Activated T-helper 17 cell treated with anti-CD3 and anti-CD28 coated beads, Interleukin-2, amount 50 U/mL, for 72 hours (primary cell): ENCODE measurements at places on chromosomes 13 and 19. TPM values are rescaled to one million over a fixed set of nuclear protein-coding genes. Genes with fewer than 3 reads are reported as not detected.

DNA sequence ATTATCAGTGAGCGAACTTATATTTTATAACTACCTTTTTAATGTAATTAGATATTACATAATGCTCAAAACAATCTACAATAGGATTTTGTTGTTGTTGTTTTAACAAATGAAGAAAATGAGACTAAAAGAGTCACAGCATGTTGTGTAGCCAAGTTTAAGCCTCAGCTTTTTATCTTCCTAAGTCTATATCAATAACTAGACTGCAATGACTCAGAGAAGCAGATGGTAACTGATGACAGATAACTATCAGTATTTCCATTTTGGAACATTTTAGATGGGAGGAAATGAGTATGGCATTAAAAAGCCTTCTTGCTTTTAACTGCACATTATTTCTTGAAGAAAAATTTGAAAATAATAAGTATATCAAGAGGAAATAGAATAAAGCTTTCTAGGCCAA is 825.2 kb downstream of the SLITRK1 start:
- H3K36me3 ChIP-seq: no peaks in the 10 kb centered on the region
- ATAC-seq: no peak
- H3K4me3 ChIP-seq: no peak overlapping the region
- H3K27ac ChIP-seq: no peak overlapping the region

DNA sequence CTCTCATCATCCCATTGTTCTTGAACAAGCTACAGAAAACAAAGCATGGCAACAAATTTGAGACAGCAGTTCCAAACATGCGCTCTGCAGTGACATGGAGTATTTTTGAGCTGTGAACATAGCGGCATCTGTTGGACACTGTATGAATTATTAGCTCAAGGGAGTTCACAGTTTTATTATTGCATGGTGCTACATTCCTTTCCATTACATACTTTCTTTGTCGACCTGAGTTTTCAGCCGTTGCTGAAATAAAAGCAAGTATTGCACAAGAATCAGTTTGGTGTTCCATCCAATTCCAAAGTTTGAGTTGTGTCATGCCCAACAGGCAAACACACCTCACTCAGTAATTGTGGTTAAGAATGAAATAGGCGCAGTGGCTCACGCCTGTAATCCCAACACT is 30.1 kb upstream of the METTL21C start:
- H3K36me3 ChIP-seq: no peaks in the 10 kb centered on the region
- no peak for ATAC-seq
- H3K4me3 ChIP-seq: no peak overlapping the region
- H3K27ac ChIP-seq: no peak overlapping the region
- no peaks in the 10 kb centered on the region for H3K27me3 ChIP-seq
- peaks cover 4% of the 10 kb centered on the region for H3K4me1 ChIP-seq

DNA sequence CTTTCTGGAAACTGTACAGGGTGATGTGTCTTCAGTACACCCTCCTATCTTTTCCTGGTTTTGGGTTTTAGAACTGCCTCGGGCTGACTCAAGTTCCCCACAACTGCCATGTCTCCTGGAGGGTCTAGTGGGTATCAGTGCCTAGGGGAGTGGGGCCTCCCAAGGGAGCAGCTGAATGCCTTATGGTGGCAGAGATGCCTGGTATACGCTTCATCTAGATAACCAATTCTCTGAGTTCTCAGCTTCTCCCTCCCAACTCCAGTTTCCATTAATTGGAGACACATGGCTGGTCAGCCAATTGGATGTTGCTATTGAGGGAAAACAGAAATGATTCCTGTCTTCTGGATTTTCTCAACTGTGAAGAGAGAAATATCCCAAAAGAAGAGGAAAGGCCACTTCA is 12.8 kb downstream of the ZNF439 start:
- no peak for ATAC-seq
- no peaks in the 10 kb centered on the region for H3K27me3 ChIP-seq
- H3K4me3 ChIP-seq: no peak overlapping the region
- peaks cover 37% of the 10 kb centered on the region for H3K36me3 ChIP-seq
- no peak overlapping the region for H3K27ac ChIP-seq

DNA sequence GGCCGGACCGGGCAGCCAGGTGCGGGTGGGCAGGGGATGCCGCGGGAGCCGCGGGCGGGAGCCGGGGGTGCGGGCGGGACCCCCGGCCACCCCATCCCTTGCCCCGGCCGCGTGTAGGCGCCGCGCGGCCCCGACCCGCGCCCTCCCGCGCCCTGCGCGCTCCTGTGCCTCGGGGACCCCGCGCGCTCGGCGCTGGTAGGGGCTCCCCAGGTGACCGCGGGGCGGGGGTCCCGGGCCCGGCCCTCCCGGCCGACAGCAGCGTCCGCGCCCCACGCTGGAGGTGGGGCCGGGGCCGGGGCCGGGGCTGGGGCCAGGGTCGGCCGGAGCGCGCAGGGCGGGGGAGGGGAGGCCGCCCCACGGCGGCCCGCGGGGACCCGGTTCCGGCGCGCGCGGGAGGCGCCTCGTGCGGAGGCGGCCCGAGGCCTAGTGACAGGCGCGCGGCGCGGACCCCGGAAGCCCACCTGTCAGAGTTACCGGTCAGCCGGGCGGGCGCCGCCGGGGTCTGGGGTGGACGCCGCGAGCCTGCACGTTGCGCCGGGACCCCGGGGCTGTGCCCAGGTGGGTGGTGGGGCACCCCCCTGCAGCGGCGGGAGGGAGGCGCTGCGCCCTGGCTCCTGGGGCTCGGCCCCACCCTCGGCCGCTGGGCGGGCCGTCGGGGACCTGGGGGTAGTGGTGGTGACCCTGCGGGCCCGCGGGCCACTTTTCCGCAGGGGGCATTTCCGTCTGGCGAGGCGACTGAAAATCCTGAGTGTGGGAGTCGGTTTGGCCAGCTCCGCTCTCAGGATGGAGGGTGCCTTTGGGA is 518 bp downstream of the TFDP1 start:
- no peaks in the 10 kb centered on the region for H3K27me3 ChIP-seq
- ATAC-seq: peak; percentile 31
- peaks cover 45% of the 10 kb centered on the region for H3K36me3 ChIP-seq
- peak overlapping the region; percentile 90 for H3K27ac ChIP-seq

- peaks cover 21% of the 10 kb centered on the region for H3K4me1 ChIP-seq
- peak overlapping the region; percentile 69 for H3K4me3 ChIP-seq
- no peaks in the 10 kb centered on the region for H3K27me3 ChIP-seq
- peak overlapping the region; percentile 65 for H3K27ac ChIP-seq
Observed at GRCh38 chr19:45179892-45180370, 1.3 kb downstream of the BLOC1S3 start.

DNA sequence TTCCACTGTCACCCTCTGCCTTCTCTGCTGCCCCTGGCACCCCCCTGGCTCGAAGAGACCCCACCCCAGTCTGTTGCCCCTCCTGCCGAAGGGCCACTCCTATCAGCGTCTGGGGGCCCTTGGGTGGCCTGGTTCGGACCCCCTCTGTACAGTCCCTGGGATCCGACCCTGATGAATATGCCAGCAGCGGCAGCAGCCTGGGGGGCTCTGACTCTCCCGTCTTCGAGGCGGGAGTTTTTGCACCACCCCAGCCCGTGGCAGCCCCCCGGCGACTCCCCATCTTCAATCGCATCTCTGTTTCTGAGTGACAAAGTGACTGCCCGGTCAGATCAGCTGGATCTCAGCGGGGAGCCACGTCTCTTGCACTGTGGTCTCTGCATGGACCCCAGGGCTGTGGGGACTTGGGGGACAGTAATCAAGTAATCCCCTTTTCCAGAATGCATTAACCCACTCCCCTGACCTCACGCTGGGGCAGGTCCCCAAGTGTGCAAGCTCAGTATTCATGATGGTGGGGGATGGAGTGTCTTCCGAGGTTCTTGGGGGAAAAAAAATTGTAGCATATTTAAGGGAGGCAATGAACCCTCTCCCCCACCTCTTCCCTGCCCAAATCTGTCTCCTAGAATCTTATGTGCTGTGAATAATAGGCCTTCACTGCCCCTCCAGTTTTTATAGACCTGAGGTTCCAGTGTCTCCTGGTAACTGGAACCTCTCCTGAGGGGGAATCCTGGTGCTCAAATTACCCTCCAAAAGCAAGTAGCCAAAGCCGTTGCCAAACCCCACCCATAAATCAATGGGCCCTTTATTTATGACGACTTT is 2.0 kb downstream of the ZFP36 start:
- peak overlapping the region; percentile 100 for H3K27ac ChIP-seq
- peaks cover 68% of the 10 kb centered on the region for H3K36me3 ChIP-seq

- ATAC-seq: no peak
- H3K4me3 ChIP-seq: no peak overlapping the region
- H3K27ac ChIP-seq: no peak overlapping the region
- peaks cover 17% of the 10 kb centered on the region for H3K4me1 ChIP-seq
- peaks cover 21% of the 10 kb centered on the region for H3K27me3 ChIP-seq
Observed at GRCh38 chr19:38209671-38210457, 14.2 kb downstream of the DPF1 start.

Gene OR7C1
- total RNA-seq: not detected

GRCh38 chr13:25654322-25654721 is 282.5 kb downstream of the ATP8A2 start:
- H3K36me3 ChIP-seq: no peaks in the 10 kb centered on the region
- H3K27me3 ChIP-seq: peaks cover 11% of the 10 kb centered on the region
- ATAC-seq: no peak
- H3K4me3 ChIP-seq: no peak overlapping the region

GRCh38 chr13:109698779-109699178 is 87.6 kb downstream of the IRS2 start:
- no peak overlapping the region for H3K27ac ChIP-seq
- H3K36me3 ChIP-seq: no peaks in the 10 kb centered on the region
- no peak for ATAC-seq
- peaks cover 18% of the 10 kb centered on the region for H3K27me3 ChIP-seq
- peaks cover 7% of the 10 kb centered on the region for H3K4me1 ChIP-seq

- peaks cover 100% of the 10 kb centered on the region for H3K36me3 ChIP-seq
- no peak for ATAC-seq
- no peak overlapping the region for H3K27ac ChIP-seq
- peaks cover 16% of the 10 kb centered on the region for H3K4me1 ChIP-seq
Observed at GRCh38 chr19:46691104-46691503, 25.8 kb downstream of the PRKD2 start.

Gene OLFM2
- total RNA-seq: 7.4 TPM

DNA sequence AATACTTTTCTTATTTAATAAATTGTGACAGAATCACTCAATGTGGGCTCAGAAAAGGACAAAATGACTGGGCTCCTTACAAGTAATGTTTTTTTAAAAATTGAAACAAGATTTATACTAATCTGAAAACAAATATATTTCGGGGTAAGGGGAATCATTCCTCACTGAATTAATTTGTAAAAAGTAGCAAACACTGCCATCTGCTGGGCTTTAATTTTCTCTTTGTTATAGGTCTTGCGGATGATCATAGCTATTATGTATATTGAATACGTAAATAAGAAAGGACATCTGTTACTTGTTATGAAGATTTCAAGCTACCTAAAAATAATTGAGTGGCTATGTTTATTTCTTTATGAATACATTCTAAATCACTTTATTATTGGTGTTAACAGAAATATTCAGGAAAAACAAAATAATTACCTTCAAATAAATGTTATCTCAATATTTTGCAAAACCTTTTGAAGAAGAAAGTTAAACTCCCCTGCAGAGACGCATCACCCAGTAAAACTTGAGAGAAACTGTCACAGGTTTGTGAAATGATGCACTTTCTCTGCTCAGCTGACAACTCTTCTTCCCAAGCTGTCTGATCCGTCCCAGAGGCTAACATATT is 17.8 kb upstream of the ENOX1 start:
- ATAC-seq: peak; percentile 29
- peaks cover 16% of the 10 kb centered on the region for H3K27me3 ChIP-seq
- H3K4me1 ChIP-seq: peaks cover 4% of the 10 kb centered on the region
- H3K27ac ChIP-seq: no peak overlapping the region
- H3K4me3 ChIP-seq: no peak overlapping the region

DNA sequence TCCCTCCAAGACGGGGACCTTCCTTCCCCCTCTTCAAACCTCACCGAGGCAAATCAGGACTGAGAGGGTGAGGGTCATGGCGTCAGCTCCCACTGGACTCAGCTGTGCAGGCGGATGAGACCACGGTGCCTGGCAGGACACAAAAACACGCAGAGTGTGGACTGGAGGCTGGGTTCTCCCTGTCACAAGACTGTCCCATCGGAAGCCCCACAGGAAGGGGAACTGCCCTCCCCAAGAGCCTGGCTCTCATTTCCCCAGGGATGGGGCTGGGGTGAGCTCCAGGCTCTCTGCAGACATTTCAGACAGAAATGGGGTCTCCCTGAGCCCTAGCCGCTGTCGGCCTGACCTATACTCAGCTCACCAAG is at the start of gene LILRB5:
Gene LILRB5, minus strand, starts transcription at position 158 of the 365 bp plus-strand sequence. Its CDS starts 80 bp downstream, at position 78.
- ATAC-seq: no peak
- no peaks in the 10 kb centered on the region for H3K4me1 ChIP-seq
- no peak within 1 kb of the TSS for H3K4me3 ChIP-seq
- H3K27ac ChIP-seq: no peak within 1 kb of the TSS
- H3K36me3 ChIP-seq: no peaks in the 10 kb centered on the region

Gene PRODH2
- total RNA-seq: not detected

DNA sequence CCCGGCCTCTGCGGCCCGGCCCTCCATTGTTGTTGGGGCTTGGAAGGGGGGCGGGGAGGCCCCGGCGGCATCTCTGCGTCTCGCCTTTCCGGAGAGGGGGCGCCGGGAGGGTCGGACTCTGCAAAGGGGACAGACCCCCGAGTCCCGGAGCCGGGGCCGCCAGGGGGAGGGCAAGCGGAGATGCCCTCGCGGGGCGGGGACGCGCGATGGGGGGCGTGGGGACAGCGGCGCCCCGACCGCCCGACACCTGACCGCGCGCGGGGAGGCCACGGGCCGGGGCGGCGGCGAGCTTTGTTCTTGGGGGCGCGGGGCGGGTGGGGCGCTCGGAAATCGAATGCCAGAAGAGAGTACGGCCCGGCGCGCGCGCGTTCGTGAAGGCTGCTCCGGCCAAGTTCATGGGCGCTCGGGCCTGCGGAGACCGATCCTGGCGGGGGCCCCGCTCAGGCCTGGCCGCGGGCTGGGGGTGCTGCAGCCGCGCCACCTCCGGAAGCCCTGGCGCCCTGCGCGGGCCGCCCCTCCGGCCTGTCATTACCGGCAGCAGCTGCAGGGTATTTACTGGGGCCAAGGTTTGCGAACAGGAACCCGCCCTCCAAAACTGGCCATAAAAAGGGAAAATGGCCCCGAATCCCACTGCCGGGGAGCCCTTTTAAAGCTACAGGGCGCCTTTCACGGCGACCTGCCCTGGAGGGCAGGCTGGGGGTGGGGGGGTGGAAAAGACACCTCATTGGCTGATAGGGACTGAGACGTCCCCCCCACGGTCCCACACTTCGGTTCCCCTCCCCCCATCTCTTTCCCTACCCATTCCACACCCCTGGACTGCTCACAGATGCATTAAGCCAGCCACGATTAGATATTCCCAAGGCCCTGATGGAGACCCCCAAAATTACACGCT is 11.1 kb upstream of the NANOS3 start:
- peaks cover 26% of the 10 kb centered on the region for H3K4me1 ChIP-seq
- peak overlapping the region; percentile 69 for H3K4me3 ChIP-seq
- no peak overlapping the region for H3K27ac ChIP-seq
- peaks cover 22% of the 10 kb centered on the region for H3K27me3 ChIP-seq

GRCh38 chr13:49298903-49299605 is 51.3 kb downstream of the CDADC1 start:
- no peaks in the 10 kb centered on the region for H3K36me3 ChIP-seq
- H3K27me3 ChIP-seq: no peaks in the 10 kb centered on the region

Gene DKKL1
- not detected for total RNA-seq
